EH (cell line): ENCODE measurements at places on chromosomes 4 and X.

- DNase-seq, result peak; percentile 58
Observed at GRCh38 chrX:19647731-19648588, 132.7 kb upstream of the MAP3K15 start.

DNA sequence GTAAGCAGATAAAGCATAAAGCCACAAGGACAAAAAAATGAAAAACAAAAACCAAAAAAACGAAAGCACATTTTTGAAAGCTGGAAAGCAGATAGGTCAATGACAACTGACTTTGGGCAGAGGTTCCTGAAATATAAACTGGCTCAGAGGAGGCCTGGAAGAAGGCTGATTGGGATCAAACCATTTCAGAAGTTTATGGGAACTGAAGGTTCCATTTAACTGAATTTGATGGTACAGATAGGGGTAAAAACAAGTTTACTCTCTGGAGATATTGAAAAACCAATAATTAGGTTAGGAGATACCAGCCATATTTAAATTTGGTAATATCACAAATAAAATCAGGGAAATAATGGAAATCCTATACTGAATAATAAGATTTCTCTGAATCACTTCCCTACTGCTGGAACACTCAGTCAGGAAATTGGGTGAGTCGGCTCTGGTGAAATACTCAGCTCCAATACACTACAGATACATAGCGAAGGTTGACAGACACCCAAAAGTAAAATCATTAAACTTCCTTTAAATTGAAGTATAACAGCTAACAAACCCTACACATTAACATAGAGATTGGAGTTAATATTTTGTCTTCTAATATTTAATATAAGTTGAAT is 1584.3 kb downstream of the STIM2 start:
- peak; percentile 35 for DNase-seq

GRCh38 chr4:63717384-63717783 is 691.9 kb downstream of the TECRL start:
- DNase-seq, result no peak

DNA sequence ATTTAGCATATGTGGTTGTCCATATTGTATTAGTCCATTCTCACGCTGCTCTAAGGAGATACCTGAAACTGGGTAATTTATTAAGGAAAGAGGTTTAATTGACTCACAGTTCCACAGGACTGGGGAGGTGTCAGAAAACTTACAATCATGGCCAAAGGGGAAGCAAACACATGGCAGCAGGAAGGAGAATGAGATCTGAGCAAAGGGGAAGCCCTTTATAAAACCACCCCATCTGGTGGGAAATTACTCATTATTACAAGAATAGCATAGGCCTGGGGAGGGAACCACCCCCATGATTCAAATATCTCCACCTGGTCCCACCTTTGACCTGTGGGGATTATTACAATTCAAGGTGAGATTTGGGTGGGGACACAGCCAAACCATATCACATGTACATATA is 122.6 kb upstream of the ANK2 start:
- no peak for DNase-seq

- DNase-seq, result peak; percentile 2
Observed at GRCh38 chr4:108272561-108272960, 103.8 kb upstream of the LEF1 start.

DNA sequence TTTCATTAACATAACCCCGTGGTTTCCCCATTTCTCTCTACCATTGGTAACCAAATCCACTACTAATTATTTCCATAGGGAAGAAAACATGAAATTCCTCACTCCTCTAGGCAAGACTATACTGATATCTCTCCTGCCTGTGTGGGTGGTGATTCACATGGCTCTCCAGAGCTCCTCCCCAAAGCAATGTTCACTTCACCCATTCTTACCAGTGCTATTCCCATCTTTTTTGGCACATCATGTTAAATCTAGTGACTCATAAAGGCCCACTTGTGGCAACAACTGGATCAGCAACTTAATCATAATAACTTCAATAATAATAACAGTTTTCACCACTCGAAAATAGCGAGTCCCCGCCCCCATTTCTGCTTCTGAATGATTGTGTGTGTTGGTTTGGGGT is 6.1 kb upstream of the HCCS start:
- peak; percentile 49 for DNase-seq

DNA sequence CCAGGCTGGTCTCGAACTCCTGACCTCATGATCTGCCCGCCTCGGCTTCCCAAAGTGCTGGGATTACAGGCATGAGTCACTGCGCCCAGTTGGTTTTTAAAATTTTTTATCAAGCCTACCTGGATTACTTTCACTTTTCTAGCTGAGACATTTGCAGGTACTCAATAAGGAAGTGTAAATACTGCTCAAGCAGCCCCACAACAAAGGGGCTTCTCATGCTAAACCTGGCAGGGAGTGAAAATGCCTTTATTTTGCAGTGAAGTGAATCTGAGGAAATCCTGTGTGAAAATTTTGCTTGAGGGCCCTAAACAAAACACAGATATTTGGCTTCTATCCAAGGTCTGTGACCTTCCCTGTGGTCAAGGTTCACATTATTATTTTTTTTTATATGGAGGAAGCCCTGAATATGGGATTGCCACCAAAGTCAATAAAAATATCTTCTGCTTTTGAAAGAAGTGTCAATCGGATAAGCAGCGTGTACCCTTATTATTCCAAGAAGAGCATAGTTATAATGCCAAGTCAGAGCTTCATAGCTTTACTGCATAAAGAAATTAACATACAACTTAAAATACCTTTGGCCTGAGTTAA is 481.0 kb downstream of the SH2D1A start:
- DNase-seq, result no peak
